Articular chondrocyte of knee joint (primary cell): ENCODE measurements at places on chromosomes 11 and 22. TPM values are rescaled to one million over a fixed set of nuclear protein-coding genes. Genes with fewer than 3 reads are reported as not detected.

The APOBEC3C gene
- 16.5 and 18.6 TPM in 2 replicates for total RNA-seq

The HPX gene
- 0.65 and 2.2 TPM in 2 replicates for total RNA-seq

The JAM3 gene
- 63.5 and 72.7 TPM in 2 replicates for total RNA-seq

The KLHDC7B gene
- 0.11 and 0.13 TPM in 2 replicates for total RNA-seq

The MRGPRX4 gene
- not detected in 2 replicates for total RNA-seq

The GRK3 gene
- 1.7 and 2.2 TPM in 2 replicates for total RNA-seq

The RIMBP3B gene
- total RNA-seq, result 0.13 and 0.22 TPM in 2 replicates

The ZNF215 gene
- 3.4 and 3.9 TPM in 2 replicates for total RNA-seq

The VSIG10L2 gene
- 0.39 and 0.65 TPM in 2 replicates for total RNA-seq

The SCGB2A2 gene
- total RNA-seq, result not detected in 2 replicates

The ASCL2 gene
- total RNA-seq, result not detected in 2 replicates

The TECTA gene
- total RNA-seq, result 0.86 and 1.3 TPM in 2 replicates

The RRP8 gene
- total RNA-seq, result 9.8 and 11.2 TPM in 2 replicates

The PRR33 gene
- under 0.01 TPM in 1 of 2 replicates, not detected in the other for total RNA-seq

The HIRA gene
- 14.6 and 17.9 TPM in 2 replicates for total RNA-seq

The APOBEC3H gene
- not detected in 2 replicates for total RNA-seq

The WNT7B gene
- total RNA-seq, result 0.22 TPM in 1 of 2 replicates, not detected in the other
